ENCODE measurements at places on chromosomes 6 and 20.

DNA sequence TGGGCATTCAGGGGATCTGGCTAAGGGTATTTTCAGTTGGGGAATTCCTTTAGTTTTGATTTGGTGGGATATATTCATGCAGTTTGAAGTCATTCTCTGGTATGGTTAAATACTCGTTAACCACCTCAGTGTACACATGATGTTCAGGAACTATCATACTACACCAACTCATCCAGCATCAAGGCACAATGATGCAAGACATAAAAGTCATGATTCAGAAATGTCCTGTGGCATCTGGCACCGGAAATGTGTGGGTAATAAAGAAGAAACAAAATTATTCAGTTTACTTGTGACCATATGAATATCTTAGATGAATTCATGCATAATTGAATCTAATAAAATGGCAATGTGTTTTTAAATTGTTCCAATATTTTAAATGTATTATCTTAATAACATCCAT lies 129.0 kb upstream of the BMP5 start:
- no peak for DNase-seq

- no peak for DNase-seq
These were observed 100.4 kb downstream of the MYO6 start for GRCh38 chr6:75849329-75850025.

- no peak for DNase-seq
These were observed 124.0 kb upstream of the CARMIL1 start for GRCh38 chr6:25155211-25155610.

GRCh38 chr20:19129976-19130612 lies 82.3 kb upstream of the SLC24A3 start:
- no peak for DNase-seq

DNA sequence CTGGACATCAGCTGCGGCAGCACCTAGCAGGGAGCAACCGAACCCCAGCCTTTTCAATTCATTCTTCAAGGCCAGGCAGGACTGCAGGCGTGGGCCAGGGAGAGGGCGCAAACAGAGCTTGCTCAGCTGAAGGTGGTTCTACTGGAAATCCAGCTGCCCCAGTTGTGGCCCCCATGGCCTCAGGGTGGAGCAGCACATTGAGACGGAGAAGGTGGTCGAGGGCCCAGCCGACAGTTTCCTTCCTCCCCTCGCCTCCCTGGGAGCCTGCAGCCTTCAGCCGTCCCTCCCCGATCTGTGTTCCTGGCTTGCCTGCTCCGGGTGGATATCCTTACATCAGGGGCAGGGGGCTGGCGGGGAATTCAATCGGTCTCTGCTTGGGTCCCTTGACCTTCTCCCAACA lies 217.8 kb downstream of the ANKRD60 start:
- DNase-seq, result no peak

- no peak for DNase-seq
These were observed 3.0 kb upstream of the HTR1E start for GRCh38 chr6:86934365-86934764.

GRCh38 chr6:46270336-46270735 lies 99.6 kb upstream of the ENPP5 start:
- no peak for DNase-seq

GRCh38 chr6:55617272-55617671 lies 38.3 kb upstream of the HMGCLL1 start:
- DNase-seq, result no peak

- no peak for DNase-seq
These were observed 17.0 kb upstream of the FHL5 start for GRCh38 chr6:96545882-96546281.

DNA sequence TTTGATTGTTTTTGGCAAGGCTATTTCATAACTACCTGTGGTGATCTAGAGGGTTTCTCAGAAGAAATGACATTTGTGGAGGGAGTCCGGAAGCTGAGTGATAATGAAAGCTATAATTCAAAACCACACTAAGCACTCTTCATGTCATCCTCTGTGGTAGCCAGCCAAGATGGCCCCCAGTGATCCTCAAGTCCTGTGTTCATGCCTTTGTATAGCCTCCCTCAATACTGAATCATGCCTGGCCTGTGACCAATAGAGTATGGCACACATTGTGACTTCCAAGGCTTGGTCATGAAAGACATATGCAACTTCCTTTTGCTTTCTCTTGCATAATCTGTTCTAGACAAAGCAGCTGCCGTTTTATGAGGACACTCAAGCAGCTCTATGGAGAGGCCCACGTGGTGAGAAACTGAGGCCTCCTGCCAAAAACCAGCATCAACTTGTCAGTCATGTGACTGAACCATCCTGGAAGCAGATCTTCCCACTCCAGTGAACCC lies 12.8 kb upstream of the DNAAF9 start:
- peak; percentile 37 for DNase-seq

- DNase-seq, result peak; percentile 81
These were observed 20.2 kb upstream of the GJE1 start for GRCh38 chr6:142112451-142113061.

- no peak for DNase-seq
These were observed 33.8 kb upstream of the LCA5 start for GRCh38 chr6:79571030-79571367.

DNA sequence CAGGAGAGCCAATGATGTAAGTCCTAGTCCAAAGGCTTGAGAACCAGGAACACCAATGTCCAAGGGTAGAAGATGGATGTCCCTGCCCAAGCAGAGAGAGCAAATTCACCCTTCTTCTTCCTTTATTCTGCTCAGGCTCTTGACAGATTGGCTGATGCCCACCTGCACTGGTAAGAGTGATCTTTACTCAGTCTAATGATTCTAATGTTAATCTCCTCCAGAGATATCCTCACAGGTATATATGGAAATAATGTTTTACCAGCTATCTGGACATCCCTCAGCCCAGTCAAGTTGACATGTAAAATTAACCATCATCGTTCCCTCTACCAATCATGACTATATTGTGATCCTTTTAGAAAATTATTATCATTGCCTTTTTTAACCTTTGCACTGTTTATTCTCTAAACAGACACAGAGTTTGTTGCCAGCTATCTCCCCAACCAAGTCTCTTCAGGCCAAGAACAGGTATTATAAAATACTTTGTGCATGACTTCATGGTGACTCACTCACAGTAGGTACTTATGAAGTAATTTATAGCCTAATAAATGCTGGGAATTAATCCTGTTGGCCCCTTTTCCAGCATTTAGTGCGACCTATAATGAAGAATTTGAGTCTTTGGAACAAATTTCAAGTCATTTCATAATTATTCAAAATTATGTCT lies 26.2 kb upstream of the TSHZ2 start:
- DNase-seq, result no peak

DNA sequence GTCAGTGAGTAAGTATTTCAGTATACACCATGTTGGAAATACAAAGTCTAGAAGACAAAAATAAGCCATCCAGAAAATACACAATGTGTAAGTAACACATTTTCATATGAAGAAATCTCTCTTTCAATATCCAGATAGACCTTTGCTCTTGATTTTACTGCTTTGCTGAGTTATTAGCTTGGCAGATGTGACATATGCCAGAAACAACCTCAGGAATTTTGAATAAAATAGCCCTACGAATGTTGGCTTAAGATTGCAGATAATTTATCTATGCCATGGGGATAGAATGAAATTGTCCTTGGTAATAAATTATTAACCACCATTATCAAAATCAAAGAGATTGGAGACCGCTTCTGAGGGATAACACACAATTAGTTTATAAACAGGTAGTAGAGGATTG lies 1036.9 kb upstream of the EPHA7 start:
- DNase-seq, result no peak

DNA sequence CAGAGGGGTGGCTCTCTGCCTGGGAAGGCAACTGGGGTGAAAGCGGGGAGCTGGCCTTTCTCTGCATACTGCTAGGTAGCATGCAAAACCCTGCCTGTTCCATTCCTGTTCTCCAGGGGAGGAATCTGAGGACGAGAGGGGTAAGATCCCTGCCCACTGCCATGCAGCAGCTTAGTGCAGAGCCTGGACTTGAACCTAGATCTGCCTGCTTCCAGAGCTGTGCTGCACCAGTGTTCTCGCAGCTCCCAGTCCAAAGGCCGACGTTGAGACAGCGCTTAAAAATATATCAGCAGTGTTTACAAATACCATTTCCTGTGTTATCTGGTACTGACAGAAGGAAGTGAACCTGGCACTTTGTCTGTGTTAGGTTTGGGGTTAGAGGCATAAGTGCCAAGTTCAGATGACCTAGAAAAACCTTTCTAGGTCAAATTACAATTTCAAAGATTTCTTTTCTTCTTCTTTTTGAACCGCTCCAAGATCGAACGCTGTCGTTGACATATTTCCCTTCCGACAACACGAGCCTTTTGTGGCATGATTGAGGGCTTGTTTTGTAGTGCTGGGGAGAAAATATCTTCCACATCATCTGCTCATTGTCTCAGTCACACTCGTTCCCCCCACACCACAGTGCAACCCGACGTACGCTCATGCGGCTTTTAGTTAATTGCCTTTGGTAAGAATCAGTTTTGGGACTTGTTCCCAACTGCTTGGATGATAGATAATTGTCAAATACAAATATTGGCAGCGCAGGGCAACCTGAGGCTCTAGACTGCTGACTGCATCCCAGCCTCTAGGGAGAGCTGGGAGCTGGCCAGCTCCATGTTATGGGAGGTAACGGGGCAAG lies 44.6 kb downstream of the TOX2 start:
- no peak for DNase-seq

DNA sequence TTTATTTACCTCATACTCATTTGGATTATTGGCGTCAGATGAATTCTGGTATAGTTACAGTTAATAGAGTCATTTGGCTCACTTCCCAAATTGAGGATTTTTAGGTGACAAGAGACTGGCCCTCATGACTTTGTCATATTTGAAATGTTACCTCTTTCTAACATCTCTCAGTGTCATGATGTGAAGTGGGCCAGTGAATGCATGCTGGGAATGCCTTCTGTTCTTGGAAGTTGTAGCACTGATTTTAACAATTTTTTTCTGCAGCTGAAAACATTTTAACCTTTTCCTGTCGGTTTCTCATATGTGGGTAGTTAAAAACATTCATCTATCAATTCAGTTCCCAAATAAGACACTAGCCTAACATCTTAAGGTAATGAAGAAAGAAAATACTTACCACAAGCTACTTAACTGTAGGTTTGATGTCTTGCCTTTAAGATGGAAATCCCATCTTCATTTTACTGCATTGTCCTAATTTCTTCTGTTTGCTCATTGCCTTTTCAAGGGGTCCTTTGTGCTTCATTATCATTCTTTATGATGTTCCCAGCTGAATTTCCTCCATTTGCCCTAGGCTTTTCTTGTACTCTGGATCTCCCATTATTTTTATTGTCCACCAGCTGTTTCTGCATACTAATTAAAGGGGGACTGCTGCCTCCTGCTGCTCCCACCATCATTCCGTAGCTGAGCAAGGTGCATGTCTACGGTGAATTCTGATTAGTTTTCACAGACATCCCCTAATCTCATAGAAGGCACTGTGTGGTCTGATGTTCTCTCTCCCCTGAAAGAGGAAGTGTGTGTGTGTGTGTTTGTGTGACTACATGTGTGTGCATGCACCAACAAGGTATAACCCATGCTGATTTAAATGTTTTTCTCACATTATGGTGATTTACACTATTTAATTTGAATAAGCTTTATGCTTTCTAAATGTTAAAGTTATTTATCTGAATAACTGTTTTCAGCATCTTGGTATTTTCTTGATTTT lies 109.5 kb downstream of the B3GAT2 start:
- DNase-seq, result no peak

- no peak for DNase-seq
These were observed 71.8 kb downstream of the IGF2R start for GRCh38 chr6:160040527-160041264.

GRCh38 chr6:37861452-37861851 lies 41.9 kb downstream of the ZFAND3 start:
- DNase-seq, result no peak

GRCh38 chr6:26331218-26332073 lies 33.6 kb upstream of the BTN3A2 start:
- DNase-seq, result no peak

- DNase-seq, result peak; percentile 12
These were observed 514 bp downstream of the TCFL5 start for GRCh38 chr20:62860924-62861691.

- no peak for DNase-seq
These were observed 186.9 kb downstream of the UTRN start for GRCh38 chr6:144471986-144472385.

GRCh38 chr6:149484733-149485700 lies at the start of gene ZC3H12D:
Gene ZC3H12D, minus strand, starts transcription at chr6:149485014. Its CDS starts 10,471 bp downstream, at chr6:149474543.
- DNase-seq, result peak; percentile 76

GRCh38 chr6:42532038-42532669 lies 31.7 kb upstream of the UBR2 start:
- no peak for DNase-seq

- DNase-seq, result no peak
These were observed 46.9 kb upstream of the POPDC3 start for GRCh38 chr6:105226598-105227294.

- DNase-seq, result peak; percentile 64
These were observed 20.4 kb upstream of the CD109 start for GRCh38 chr6:73675466-73676098.

GRCh38 chr6:22838345-22838744 lies 269.0 kb downstream of the HDGFL1 start:
- no peak for DNase-seq

DNA sequence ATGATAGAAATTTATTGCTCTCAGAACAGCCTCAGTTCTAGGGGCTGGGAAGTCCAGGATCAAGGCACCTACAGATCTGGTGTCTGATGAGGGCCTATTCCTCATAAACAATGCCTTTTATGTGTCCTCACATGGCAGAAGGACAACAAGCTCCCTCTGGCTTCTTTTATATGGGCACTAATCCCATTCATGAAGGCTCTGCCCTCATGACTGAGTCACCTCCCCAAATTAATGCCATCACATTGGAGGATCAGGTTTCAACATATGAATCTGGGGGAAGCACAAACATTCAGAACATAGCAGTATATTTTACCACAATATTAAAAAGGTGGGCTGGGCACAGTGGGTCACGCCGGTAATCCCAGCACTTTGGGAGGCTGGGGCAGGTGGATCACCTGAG lies 58.5 kb upstream of the CCN6 start:
- DNase-seq, result no peak

GRCh38 chr6:99334526-99335127 lies 14.8 kb downstream of the FAXC start:
- no peak for DNase-seq

DNA sequence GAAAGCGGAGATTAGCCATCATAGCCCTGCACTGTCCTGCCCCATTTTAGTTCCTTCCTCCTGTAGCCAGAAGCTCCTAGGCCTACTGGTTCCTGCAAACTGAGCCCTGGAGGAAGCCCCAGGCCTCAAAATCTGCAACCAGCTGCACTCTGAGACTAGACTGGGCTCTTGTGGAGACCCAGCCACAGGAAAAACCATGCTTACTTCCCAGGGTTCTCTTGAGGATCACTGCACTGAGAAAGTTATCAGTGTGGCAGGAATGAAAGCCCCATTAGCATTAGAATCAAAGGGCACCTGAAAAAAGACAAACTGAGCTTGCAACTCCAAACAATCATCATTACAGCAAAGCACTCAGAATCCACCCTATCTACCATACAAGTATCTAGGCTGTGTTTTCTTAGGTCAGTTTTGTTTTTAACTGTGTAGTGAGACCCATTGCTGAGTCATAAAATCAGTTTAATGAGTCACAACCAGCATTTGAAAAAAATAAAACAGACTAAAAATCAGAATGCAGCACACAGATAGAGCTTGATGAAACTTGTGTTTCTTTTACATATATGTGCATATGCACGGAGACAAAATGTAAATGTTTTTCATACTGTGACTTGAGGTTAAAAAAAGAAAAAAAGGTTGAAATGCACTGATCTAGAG lies 91.0 kb downstream of the UNC5CL start:
- DNase-seq, result no peak

- DNase-seq, result no peak
These were observed 201.4 kb downstream of the PREX1 start for GRCh38 chr20:48626226-48626937.

- no peak for DNase-seq
These were observed 672.4 kb upstream of the MARCKS start for GRCh38 chr6:113184736-113185135.

All from stimulated activated CD4-positive, alpha-beta T cell treated with anti-CD3 and anti-CD28 coated beads, Interleukin-12 subunit alpha, Interleukin-12 subunit beta, amount 100 ng/mL, for 48 hours (primary cell).